ENCODE measurements at places on chromosomes 16 and 17.

- no peak for DNase-seq
Observed at GRCh38 chr16:12425134-12425941, 378.3 kb downstream of the CPPED1 start.

DNA sequence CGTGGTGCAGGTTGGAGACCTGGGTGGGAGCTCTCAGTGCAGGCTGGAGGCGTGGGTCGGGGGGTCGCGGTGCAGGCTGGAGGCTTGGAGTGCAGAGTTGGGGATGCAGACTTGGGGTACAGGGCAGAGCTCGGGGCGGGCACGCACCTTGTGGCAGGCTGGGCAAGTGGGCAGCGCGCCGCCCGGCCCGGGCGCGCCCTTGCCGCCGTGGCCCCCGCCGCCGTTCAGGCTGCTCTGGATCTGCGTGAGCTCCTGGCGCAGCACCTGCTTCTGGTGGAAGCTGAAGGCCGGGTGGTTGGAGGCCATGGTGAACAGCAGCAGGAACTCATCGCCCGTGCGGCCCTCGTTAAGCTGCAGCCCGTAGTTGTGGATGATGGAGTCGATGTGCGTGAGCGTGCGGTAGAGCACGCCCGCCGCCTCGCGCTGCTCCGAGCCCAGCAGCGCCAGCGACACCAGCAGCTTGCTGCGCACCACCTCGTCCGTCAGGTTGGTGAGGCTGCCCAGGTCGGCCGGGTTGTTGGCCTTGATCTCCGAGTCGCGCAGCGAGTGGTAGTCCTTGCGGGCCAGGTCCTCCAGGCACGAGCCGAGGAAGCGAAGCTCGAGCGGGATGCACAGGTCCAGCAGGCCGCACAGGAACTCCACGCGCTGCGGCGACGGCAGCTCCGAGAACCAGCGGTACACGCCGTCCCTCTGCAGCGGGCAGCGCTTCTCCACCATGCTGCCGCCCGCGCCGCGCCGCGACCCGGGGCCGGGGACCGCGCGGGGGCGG, 1.1 kb downstream of the ZCCHC14 start:
- DNase-seq: no peak

- no peak for DNase-seq
Observed at GRCh38 chr17:72430611-72431432, 310.0 kb downstream of the SOX9 start.

- DNase-seq: no peak
Observed at GRCh38 chr17:8707332-8708024, 37.2 kb downstream of the CCDC42 start.

Data from HS-27A (cell line).